ENCODE measurements at places on chromosomes 7 and 10.

DNA sequence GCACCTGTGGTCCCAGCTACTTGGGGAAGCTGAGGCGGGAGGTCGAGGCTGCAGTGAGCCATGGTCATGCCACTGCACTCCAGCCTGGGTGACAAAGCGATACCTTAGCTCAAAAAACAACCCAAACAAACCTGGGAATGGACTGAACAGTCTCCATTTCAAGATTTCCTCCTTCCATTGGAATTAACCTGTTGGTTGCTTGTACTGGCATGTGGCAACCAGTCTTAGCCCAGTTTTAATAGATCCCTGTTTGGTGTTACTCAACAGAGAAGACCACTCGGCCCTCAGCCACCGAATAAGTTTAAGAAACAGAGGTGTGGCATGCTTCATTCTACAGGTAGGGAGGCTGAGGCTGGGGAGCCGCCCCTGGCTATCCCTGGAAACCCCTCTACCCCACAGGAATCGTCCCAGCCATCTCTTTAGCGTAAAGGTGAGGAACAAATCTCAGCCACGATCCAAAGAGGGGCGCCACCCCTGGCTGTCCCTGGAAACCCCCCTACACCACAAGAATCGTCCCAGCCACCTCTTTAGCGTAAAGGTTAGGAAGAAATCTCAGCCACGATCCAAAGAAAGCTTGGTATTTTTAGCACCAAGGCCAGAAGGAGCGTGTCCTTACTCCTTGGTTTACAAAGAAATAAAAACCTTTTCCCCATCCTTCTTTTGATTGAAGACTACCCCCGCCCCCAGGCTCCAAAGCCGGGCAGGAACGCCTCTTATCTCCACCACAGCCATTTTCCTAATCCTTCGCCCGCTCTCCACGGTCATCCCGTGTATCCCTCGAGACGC lies 861 bp upstream of the TSPAN14 start:
- DNase-seq: no peak

GRCh38 chr7:42831006-42831717 lies 80.7 kb downstream of the C7orf25 start:
- no peak for DNase-seq

DNA sequence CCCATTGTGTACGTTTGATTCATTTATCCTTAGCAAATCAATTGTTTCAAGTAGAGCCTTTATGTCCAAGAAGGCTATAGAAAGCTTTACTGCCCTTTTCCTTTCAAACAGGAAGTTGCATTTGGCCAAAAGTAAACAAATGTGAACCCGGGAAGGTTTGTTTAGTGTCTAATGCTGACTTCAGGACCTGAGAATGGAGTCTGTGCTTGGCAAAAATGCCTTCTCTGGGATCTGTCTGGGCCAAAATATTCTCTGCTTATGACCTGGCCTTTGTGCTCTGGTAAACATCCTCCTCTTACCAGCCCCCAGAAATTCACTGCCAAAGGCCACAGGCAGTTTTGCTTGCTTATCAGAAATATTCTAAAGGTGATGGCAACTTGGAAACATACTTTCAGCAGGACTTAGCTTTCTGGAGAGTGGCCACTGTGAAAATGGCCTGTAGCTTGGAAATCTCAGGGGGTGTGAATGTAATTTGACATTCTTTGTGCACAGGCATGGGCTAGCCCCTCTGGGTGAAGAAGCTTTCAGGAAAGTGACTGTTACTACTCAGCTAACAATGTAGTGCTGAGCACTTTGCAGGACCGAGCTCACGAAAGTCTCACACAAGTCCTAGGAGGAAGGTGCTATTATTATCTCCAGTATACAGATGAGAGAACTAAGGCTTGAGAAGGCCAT lies 199.5 kb downstream of the PTEN start:
- DNase-seq: no peak

DNA sequence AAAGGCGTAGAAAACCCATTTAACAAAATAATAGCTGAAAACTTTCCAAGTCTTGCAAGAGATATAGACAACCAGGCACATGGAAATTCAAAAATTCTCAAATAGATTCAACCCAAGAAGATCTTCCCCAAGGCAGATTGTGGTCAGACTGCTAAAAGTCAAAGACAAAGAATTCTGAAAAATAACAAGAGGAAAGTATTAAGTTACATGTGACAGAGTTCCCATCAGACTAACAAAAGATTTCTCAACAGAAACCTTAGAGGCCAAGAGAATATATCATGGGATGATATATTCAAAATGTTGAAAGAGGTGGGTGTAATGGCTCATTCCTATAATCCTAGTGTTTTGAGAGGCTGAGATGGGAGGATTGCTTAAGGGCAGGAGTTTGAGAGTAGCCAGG lies 59.8 kb downstream of the TMEM178B start:
- DNase-seq: no peak

DNA sequence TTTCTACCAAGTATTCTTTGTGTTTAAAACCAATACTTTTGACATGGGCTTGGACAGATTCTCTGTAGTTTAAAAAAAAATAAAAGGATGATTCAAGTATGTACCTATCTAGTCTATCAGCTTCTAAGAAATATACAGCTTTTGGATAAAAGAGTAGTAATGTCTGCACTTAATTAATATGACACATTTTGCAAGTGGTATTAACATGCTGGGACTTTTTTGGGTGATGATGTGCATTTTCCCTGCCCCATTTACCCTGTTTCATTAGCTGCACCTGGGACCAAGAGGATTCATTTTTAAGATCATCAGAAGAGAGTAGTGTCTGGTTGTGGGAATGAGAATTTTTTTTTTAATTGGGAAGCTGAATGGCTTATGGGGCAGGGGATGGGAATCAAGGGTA lies 236.2 kb upstream of the KLF14 start:
- DNase-seq: no peak

DNA sequence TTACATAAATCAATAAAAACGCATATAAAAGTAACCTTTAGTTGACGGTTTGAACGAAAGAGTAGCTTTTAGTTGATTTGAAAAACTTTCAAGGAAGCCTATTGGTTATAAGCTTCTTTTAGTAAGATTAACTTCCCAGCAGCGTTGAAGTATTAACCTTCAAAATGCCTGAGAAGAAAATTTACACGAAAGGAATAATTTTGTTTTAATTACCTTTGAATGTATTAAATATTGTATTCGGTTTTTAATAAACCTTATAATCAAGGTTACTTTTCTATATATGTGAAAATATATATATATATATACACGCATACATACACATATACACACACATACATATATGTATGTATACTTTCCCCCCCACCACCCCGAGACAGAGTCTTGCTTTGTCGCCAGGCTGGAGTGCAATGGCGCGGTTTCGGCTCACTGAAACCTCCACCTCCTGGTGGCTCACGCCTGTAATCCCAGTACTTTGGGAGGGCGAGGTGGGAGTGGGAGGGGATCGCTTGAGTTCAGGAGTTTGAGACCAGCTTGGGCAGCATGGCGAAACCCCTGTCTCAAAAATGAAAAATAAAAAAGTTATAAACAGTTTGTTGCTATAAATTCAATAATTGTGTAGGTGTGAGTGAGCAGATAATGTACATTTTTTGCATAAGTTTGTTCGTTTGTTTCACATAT lies 57.6 kb upstream of the EZH2 start:
- peak; percentile 71 for DNase-seq

- DNase-seq: no peak
Measured at GRCh38 chr10:48446785-48447184, 140.3 kb downstream of the MAPK8 start.

DNA sequence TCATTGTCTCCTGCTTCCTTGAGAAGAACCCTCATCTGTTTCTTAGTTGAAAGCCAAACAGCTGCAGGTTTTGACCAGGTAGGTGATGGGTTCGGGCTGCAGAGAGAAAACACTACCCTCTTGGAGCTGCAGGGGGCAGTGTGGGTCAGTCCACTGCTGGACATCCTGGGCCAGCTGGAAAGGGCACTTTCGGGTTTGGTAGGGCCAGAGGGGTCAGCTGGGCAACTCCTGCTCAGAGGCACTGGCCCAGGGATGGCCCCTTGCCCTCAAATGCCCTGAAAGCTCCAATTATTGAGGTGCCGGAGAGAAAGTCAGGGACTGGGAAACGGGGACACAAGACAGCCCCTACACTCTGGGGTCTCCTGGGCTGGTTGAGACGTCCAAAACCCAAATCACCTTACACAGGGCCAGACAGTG lies 90.7 kb downstream of the MKI67 start:
- DNase-seq: peak; percentile 39

GRCh38 chr7:29610086-29610485 lies 46.5 kb downstream of the PRR15 start:
- no peak for DNase-seq

GRCh38 chr10:102241032-102241443 lies 274 bp downstream of the PITX3 start:
- no peak for DNase-seq

DNA sequence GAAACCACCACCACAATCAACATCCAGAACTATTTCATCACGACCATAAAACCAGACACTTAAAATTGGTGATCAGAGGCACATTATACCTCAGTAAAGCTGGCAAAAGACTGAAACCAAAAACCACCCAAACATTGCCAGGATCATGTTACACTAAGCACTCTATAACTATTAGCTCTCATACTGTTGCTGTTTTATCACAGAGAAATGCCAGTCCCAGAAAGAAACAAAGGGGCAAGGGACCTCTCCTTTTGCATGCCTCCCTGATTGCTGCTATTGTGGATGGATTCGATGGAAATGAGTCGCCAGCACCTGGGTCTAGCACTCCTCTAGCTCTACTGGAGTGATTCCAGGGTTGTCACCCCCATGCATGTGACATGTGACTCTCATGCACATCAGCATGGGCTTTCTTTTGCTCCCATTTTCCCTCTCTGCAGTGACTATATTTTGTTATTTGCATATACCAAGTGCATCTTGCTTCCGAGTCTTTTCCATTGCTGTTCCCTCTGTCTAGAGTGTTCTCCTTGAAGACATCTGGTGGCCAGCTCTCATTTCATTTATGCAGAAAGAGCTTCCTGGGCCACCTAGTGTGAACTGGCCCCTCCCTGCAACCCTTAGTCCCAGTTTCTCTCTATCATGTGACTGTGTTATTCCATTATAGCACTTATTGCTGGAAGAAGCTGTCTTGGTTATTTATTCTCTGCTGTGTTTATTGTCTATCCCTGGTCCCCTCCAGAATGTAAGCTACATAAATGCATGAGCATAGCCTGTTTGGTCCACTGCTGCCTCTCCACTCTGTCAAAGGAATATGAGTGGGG lies 300.6 kb downstream of the PLXNA4 start:
- no peak for DNase-seq

GRCh38 chr10:21724687-21725367 lies 190.8 kb downstream of the MLLT10 start:
- DNase-seq: no peak

GRCh38 chr10:61588770-61589211 lies 73.9 kb upstream of the CABCOCO1 start:
- DNase-seq: no peak

DNA sequence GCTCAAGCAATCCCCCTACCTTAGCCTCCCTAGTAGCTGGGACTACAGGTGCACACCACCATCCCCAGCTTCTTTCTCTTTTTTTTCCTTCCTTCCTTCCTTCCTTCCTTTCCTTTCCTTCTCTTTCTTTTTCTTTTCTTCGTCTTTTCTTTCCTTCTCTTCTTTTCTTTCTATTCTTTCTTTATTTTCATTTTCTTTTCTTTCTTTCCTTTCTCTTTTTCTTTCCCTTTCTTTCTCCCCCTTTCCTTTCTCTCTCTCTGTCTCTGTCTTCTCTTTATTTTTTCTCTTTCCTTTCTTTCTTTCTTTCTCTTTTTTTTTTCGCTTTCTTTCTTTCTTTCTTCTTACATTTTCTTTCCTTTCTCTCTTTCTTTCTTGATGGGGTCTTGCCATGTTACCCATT lies 621.3 kb downstream of the GALNT17 start:
- no peak for DNase-seq
